ENCODE measurements at places on chromosomes 6 and 20.

- DNase-seq = no peak
Observed at GRCh38 chr20:44034451-44034850, 119.8 kb downstream of the TOX2 start.

DNA sequence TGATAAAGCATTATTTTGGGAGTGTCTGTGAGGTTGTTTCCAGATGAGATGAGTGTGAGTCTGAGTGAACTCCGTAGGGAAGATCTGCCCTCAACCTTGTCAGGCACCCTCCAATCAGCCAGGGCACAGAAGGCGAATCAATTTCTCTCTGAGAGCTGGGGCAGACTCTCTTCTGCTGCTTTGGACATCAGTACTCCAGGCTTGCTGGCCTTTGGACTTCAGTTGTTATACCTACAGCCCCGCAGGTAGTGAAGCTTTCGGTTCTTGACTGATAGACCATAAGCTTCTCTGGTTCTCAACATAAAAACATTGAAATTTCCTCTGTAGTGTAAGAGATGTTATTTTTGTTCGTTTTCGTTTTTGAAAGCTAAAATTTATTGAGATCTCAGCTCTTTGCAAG lies 71.4 kb downstream of the MAFB start:
- no peak for DNase-seq

GRCh38 chr6:98470821-98471220 lies 363.6 kb upstream of the POU3F2 start:
- no peak for DNase-seq

DNA sequence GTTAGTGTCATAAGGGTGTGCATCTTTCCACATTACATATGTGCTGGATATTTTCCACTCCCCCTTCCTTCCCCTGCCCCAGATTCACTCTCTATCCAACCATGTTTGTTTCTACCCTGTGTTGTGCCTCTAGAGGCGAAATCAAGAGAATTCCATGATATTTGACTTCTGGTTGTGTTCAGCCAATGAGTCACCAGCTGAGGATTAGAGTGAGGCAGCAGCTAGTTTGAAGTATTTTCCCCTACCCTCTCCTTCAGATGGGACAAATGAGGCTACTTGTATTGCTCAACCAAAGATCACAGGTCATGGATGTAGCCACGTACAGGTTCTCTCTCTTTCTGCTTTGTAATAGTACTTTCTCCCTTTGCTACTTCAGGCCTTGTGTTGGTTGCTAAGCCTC lies 24.5 kb upstream of the OR2J2 start:
- DNase-seq = no peak

GRCh38 chr20:9395971-9396370 lies 118.4 kb upstream of the LAMP5 start:
- DNase-seq = no peak

DNA sequence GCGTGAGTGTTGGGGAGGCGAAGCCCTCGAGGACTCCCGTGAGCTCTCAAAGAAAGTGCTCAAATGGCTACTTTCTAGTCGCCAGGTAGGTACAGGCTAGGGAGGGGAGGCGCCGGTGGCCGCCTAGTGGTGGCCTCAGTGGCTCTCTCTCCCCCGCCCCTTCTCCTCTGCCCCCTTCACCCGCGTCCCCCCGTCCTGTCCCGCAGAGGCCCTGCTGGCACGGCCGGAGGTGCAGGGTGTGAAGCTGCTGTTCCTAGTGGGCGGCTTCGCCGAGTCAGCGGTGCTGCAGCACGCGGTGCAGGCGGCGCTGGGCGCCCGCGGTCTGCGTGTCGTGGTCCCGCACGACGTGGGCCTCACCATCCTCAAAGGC lies 16.3 kb downstream of the ADISSP start:
- DNase-seq = no peak

DNA sequence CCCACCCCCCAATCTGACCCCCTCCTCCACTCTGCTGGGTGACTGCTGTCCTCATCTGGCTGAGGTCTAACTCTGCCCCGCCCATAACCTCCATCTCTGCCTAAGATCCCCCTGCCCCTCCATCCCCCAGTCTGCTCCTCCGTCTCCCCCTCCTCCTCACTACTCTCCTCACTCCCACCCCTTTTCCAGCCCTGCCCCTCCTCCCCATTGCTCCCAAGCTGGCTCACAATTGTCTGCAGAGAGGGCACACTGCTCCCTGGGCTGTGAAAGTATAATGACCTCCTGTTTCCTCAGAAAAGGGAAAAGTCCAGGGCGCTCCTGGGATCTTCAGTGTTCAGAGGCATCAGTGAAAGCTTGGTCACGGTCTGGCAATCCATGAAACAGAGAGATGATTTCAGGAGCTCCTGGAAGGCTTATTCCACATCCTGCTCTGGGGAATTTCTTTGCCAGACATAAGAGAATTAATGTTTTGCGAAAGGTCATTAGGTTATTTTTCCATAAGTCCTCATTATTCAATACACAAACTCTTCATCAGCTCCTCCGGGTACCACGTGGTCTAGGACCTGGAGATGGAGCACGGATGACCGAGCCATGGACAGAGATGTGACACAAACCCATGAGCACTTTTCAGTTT lies 21.5 kb downstream of the CST5 start:
- DNase-seq = no peak

DNA sequence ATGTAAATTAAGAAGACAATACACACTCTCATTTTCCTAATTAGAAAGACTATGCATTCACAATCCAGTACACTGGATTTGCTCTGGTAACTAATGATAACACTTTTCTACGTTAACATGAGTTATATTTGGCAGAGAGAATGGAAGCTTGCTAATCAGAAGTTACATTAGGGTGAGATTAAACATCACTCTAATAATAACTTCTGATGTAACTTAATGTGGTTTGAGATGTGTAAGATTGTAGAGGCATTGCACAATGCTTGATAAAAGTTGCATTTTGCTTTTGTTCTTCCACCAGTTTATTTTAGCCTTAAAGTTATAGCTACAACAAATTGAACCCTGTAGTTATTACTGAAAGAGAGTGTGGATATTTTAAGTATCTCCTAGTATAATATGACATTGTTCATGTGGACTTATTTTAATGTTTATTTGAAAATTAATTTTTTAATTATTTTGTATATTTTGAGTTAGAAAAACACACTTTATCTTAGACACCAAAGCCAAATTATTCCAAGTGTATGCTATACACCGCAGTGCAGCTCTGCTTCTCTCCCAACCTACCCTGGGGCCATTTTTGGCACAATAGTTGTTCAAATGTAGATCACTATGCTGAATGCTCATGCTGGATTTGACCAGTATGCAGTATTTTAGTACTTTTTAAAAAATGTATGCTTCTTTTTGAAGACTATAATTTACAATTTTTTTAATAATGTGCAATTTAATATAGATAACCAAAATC lies 143.2 kb downstream of the SLC16A10 start:
- DNase-seq = no peak

DNA sequence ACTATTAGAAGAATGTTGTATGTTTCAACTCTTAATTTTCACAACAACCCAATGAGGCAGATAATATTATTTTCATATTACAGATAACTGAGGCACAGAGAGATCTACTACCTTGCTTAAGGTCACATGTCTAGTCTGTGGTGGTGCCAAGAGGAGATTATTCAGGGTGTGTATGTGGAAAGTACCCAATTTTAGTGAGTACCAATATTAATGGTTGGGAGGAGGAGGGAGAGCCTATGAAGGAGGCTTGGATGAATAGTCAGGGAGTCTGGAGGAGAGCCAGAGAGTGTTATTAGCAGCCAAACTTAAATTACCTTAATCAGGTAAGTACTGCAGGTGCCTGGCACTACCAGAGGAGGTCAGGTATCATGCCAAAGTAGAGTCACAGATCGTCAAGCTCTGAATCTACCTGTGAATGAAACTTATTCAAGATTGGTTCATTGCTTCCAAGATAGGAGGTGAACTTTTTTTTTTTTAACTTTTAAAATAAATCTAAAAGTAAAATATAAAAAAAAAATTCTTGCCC lies 10.9 kb upstream of the CALHM6 start:
- DNase-seq = no peak

DNA sequence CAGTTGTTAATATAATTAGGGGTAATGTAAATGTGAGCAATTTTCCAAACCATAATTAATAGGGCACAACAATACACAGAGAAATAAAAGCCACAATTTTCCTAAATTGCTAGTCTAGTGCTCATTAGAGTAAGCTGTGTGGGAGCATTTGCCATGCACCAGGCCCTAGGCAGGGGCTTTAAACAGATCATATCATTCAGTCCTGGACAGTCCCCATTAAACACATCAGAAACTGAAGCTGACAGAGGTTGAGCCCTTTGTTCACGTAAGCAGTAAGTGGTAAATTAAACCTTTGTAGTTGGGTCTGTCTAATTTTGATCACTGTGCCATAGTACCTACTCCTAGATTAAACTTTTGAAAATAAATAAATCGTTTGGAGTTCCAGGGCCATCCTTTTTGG lies 931.1 kb downstream of the C6orf118 start:
- no peak for DNase-seq

- DNase-seq = no peak
Observed at GRCh38 chr6:147382945-147383554, 125.4 kb upstream of the SAMD5 start.

DNA sequence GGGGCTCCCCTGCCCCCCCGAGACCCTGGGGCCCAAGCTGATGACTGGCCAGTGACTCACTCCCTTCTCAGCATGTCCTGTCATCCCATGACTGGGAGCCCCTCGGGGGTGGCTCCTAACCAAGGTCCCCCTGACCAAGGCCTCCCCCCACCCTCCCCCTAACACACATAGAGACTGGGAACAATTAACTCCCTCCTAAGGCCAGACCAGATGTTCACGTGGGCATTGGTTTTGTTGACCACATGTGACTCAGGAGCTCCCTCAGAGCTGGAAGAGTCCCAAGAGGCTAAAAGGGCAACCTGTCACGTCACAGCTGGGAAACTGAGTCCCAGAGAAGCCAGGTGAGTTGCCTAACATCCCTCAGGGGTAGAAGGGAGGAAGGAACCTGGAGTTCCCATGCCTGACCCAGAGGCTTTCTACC lies 10.6 kb upstream of the CCN5 start:
- DNase-seq = no peak

GRCh38 chr20:13736436-13737191 lies 48.1 kb downstream of the ESF1 start:
- DNase-seq = no peak

GRCh38 chr20:58010186-58010585 lies 218.3 kb downstream of the ANKRD60 start:
- no peak for DNase-seq

DNA sequence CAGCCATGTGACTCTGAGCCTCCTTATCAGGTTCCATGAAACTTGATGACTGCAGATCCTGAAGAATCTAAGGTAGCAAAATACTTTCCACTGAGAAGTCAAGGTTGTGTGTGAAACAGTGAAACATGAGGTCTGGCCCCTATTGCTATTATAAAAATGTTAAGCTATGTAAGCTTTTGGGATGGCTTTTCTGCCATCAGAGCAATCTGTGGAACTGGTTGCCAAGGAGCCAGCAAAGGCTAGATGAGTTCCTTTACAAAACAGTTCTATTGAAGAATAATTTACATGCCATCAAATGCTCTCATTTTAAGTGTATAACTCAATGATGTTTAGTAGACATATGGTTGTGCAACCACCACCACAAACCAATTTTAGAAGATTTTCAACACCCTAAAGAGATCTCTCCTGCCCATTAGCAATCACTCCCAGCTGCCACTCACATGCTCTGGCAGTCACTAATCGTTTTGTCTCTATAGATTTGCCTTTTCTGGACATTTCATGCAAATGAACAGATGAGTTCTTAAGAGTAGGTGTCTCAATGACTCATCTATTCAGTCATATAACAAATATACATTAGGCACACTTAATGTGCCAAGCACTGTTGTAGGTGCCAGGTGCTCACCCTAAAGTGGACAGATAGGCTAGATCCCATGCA lies 19.9 kb upstream of the MEP1A start:
- no peak for DNase-seq

GRCh38 chr20:61812845-61813485 lies 252.7 kb downstream of the TAF4 start:
- no peak for DNase-seq

GRCh38 chr6:130187335-130188206 lies 35.2 kb downstream of the SAMD3 start:
- DNase-seq = no peak

- no peak for DNase-seq
Observed at GRCh38 chr20:11918981-11919380, 1.3 kb downstream of the BTBD3 start.

GRCh38 chr20:3590164-3590563 lies 73.0 kb downstream of the GFRA4 start:
- no peak for DNase-seq

DNA sequence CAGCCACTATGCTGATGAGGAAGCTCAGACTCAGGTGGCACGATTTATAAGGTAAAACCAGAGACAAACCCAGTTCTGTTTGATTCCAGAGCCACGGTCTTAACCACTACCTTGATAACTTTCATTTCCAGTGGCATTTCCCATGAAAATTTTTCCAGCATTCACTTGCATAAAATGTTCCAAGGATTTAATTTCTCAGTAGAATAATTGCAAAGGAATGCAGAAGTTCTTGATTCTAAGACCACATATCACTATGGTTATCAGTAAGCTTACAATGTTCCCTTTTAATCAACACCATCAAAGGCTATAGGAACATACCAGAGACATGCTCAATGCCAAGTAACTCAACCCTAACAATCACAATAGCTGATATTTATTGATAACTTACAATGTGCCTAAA lies 306.0 kb upstream of the HS3ST5 start:
- DNase-seq = no peak

GRCh38 chr6:11650025-11650696 lies 112.6 kb downstream of the TMEM170B start:
- no peak for DNase-seq

DNA sequence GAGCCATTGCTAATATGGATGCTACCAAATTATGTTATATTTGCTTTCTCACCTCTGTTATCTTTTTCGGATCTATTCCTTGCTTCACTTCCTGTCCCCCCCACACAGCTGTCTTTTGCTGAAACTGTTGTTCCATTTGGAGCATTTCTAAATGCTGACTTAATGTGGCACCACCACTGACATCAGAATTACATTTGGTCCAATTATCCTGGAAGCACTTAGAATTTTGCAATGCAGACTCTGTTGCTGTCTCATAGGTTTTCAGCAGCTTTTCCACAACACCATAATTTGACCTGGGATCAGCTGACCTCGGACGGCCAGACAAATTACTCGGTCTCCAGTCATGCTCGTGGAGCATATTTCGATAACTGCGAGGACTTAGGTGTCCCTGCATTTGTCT lies 12.8 kb downstream of the KIAA0408 start:
- no peak for DNase-seq

- DNase-seq = no peak
Observed at GRCh38 chr6:73577676-73578075, 56.8 kb upstream of the EEF1A1 start.

DNA sequence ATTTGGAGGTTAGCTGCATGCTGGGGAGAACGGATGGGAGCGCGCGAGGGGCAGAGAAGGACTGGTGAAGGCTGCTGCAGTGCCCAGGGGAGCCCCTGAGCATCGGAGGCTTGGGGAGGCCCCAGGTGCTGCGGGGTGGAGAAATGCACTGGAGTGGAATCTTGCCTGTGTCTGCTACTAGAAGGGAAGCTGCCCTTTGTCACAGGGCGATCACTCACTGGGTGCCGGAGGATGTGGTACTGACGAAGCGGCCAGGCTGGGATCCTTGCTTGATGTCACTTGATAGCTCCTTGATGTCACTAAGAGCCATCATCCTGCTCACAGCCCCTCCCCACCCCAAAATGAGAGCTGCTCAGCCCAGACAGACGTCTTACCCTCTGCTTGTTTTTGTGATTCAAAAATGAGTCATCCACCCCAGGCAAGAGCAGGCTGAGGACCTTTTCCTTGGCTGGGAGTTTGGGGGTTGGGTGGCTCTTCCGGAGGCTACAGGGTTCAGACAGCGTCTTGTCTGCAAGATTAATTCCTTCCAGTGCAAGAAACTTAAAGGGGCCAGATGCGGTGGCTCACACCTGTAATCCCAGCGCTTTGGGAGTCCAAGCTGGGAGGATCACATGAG lies 62.6 kb upstream of the PMEPA1 start:
- no peak for DNase-seq
